CD4-positive, CD25-positive, alpha-beta regulatory T cell (primary cell): ENCODE measurements at places on chromosomes 1 and 21. TPM values are rescaled to one million over a fixed set of nuclear protein-coding genes. Genes with fewer than 3 reads are reported as not detected.

DNA sequence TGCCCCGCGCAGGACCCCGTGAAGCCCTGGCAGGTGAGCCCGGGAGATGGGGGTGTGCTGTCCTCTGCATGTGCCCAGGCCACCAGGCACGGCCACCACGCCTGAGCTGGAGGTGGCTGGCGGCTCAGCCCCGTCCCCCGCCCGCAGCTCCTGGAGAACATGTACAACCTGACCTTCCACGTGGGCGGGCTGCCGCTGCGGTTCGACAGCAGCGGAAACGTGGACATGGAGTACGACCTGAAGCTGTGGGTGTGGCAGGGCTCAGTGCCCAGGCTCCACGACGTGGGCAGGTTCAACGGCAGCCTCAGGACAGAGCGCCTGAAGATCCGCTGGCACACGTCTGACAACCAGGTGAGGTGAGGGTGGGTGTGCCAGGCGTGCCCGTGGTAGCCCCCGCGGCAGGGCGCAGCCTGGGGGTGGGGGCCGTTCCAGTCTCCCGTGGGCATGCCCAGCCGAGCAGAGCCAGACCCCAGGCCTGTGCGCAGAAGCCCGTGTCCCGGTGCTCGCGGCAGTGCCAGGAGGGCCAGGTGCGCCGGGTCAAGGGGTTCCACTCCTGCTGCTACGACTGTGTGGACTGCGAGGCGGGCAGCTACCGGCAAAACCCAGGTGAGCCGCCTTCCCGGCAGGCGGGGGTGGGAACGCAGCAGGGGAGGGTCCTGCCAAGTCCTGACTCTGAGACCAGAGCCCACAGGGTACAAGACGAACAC lies 1.8 kb downstream of the TAS1R3 start:
- no peak for DNase-seq

GRCh38 chr1:26190373-26190987 lies at the start of gene CATSPER4:
TSS of gene CATSPER4 (plus strand) at chr1:26190602. CDS start at chr1:26190628, 26 bp downstream.
- DNase-seq = no peak

- DNase-seq = peak; percentile 5
These were observed 43.3 kb downstream of the LRRC53 start for GRCh38 chr1:74468982-74469603.

GRCh38 chr1:4269330-4269729 lies 369.3 kb upstream of the C1orf174 start:
- no peak for DNase-seq

DNA sequence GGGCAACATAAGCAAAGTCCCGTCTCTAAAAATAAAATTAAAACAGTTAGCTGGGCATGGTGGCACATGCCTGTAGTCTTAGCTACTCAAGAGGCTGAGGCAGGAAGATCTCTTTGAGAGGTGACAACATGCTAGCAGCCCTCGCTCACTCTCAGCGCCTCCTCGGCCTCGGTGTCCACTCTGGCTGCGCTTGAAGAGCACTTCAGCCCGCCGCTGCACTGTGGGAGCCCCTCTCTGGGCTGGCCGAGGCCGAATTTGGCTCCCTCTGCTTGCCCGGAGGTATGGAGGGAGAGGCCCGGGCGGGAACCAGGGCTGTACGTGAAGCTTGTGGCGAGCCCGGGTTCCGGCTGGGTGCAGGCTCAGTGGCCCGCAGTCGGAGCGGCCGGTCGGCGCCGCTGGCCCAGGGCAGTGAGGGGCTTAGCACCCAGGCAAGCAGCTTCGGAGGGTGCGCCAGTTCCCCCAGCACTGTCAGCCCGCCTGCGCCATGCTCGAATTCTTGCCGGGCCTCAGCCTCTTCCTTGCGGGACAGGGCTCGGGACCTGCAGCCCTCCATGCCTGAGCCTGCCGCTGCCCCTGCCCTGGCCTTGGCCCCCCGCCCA lies 138.3 kb downstream of the MAP3K21 start:
- no peak for DNase-seq

DNA sequence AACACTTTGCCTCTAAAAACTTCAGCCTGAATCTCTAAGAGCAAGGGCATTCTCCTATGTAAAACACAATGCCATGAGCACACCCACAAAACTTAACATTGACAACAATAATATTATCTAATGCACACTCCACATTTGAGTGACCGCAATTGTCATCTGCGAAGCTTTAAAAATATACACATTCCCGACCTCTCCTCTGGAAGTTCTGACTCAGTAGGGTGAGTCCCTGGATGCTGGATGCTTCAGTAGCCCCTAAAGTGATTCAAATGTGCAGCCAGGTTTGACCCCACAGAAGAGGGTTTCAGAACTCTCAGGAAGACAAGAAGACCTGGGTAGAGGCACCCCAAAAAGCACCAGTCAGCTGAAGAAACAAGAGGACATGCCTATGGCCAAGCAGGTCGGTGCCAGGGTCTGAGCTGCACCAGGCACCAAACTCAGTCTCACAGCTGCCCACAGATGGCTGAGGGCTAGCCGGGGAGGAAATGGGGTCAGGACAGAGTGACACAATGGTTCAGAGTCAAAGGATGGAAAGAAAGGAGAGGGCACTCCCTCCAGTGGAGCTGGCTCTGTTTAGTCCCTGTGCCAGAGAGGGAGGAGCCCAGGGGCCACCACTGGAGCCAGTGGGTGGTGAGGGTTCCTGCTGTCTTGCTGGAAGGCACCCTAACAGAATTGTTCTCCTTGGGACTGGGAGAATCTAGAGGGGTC lies 17.4 kb downstream of the PIK3C2B start:
- no peak for DNase-seq

The TAS1R1 gene
- not detected for total RNA-seq

- DNase-seq = no peak
These were observed 50.4 kb downstream of the NFIA start for GRCh38 chr1:61132645-61133334.

The FCN3 gene
- not detected for total RNA-seq

- DNase-seq = no peak
These were observed 1.1 kb downstream of the FOXO6 start for GRCh38 chr1:41362357-41362721.

The FYB2 gene
- total RNA-seq = not detected

- DNase-seq = no peak
These were observed 655.4 kb downstream of the LTN1 start for GRCh38 chr21:28337315-28337714.

- no peak for DNase-seq
These were observed 125.2 kb downstream of the SYF2 start for GRCh38 chr1:25106976-25107642.

The RBM11 gene
- total RNA-seq = 0.76 TPM

DNA sequence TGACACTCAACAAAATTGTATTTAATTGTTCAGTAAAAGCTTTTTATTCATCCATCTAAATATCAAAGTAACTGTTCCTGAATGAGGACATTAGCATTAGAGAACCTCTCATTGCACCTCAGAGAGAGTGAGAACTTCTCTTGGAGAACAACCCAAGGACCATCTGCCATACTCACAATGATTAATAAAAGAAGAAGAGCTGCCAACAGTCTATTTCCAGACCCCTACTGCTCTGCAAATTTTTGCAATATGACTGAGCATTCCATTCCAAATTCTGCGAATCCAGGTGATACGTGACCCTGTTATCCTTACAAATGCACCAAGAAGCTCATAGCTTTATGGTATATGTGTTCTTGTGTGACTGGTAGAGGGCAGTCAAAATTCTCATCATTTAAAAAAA lies 422.5 kb downstream of the NEGR1 start:
- no peak for DNase-seq

- no peak for DNase-seq
These were observed 45.4 kb upstream of the PCBP3 start for GRCh38 chr21:45598109-45598508.

- no peak for DNase-seq
These were observed 123.7 kb upstream of the COP1 start for GRCh38 chr1:176330782-176331181.

The MROH9 gene
- not detected for total RNA-seq

DNA sequence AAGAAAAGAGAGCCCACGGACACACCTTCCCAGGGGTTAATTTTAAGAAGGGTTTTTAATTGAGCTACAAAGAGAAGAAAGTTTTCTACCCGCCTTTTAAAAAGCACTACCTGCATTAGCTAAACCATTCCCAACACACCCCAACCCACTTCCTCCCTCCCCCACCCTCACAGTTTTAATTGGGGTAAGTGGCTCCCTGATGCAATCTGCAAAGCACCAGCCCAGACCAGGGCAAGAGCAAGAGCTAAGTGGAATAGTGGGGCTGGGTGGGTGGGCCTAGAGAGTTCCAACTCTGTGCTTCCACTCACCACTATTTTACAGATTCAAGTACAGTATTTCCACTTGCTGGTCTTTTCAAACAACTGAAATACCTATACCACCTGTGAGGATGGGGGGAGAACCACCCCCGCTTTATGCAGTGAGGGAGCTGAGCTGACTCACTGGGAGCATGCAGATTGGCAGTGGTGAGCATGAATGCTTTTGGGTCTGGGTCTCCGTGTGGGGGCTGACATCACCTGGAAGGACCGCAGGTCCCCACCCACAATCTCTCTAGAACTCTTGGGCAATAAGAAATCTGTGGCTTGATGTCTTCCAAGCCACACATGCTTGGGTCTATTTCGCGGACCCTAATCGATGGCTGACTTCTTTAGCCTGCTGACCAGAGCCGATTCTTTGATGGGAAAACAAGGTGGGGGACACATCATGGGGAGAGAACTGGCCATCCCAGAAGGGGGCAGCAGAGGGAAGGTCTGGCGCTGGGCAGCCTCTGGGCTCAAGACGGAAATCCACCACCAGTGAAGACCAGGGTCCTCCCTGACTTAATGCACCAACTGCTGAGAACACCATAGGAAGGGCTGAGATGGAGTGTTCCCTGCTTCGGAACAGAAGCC lies 95.5 kb downstream of the SSBP3 start:
- no peak for DNase-seq

The RGS1 gene
- total RNA-seq = 2,600 TPM

- DNase-seq = no peak
These were observed 15.6 kb upstream of the THEM4 start for GRCh38 chr1:151924691-151925587.

DNA sequence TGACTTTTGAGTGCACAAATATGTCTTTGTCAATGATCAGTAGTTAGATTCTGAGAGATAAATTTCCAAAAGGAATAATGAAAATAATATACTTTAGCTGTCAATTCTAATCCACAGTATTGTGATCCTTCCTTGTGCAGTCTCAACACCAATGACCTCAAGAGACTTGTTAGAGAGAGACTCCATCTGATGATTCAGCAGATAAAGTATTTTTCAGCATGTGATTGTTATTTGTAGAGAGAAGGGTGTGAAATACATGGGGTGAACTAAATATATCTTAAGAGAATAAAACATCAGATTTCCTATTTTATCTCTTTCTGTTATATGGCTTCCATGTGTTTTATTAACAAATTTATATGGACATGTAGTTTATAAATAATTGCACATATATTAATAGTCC lies 5.9 kb upstream of the ZNF124 start:
- DNase-seq = no peak

DNA sequence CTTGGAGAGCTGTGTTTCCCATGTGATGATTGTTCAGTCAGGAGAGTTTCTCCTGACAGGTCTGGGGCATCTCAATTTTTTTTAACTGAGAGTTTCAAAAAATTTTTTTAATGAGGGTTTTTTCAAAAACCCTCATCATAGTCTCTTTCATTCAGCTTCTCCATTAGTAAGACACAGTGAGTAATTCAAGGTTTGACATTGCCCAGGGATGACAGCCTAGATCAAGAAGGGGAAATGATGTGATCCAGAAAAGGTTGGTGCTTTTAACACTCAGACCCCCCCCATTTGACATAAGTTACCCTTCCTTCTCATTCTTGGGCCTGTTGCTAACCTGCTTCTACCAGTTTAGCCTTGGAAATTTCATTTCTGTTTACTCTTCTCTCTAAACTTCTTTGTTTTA lies 189.4 kb upstream of the HOOK1 start:
- no peak for DNase-seq

DNA sequence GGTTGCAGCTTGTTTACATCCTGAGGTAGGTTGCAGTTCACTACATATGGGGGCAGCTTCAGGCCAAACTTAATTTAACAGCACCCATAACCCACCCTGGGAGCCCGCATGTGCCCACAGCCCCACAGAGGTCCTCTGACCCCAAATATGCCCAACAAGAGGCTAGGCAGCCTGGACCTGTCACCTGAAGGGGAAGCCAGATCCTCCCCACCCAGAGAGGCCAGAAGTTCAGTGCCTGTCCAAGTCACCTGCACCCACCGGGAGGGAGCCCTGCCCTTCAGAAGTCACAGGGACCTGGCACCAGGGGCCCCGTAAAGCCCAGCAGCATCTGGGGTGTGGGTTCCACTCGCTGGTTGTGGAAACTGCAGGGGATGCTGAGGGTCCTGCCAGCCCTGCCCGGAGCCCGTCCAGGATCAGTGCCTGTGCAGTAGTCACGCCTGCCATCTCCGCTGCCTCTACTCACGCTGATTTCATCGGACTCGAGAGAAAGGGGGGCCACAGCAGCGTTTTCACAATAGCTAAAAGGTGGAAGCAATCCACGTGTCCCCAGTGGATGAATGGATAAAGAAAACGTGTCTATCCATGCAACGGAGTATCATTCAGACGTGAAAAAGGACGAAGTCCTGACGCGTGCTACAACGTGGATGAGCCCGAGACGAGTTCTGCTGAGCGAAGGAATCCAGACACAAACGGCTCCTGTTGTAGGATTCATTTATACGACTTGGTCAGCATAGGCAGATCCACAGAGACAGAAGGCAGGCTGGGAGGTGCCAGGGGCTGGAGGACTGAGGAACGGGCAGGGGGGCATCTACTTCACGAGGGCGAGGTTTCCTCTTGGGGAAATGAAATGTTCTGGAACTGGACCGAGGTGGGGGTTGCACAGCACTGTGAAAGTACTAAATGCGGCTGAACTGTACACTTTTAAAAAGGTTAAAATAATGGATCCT lies 33.9 kb upstream of the COL6A2 start:
- no peak for DNase-seq

DNA sequence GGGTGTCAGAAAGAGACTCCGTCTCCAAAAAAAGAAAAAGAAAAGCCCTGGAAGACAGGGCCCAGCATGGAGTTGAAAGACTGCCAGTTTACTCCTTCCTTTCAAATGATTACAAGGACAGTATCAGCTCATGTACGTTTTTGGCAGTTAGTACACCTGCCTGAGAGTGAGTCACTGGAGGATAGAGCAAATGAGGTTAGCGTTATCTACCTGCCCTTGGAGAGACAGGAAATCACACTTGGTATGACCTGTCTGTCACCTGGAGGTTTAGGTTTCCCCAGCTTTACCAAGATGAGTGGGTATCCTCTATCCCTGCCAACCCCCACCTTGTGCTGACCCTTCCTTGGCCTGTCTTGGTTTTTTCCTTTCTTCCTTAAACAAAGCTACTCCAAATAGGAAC lies 96.8 kb upstream of the BMP8A start:
- DNase-seq = no peak

DNA sequence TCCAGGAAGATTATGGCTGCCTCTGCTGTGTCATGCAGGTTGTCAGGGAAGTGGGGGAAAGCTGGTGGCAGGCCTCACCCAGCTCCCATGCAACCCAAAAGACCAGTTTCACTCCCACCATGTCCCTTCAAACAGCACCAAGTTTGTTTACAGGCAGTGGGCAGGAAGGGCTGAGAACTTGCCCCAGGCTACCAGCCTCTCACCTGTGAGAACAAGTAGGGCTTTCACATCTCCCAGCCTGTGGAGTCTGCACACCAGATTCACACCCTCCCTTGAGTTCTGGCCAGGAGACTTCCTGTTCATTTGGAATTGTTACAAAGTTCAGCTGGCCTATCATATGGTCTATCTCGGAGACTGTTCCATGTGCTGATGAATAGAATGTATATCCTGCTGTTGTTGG lies 27.8 kb downstream of the RPAP2 start:
- no peak for DNase-seq

- DNase-seq = no peak
These were observed 30.8 kb downstream of the MRPL37 start for GRCh38 chr1:54230507-54231339.

- DNase-seq = no peak
These were observed 157.8 kb downstream of the TRABD2B start for GRCh38 chr1:47839433-47839760.
